Left renal pelvis (tissue), 4 donors: ENCODE measurements at places on chromosomes 16 and 17.

DNA sequence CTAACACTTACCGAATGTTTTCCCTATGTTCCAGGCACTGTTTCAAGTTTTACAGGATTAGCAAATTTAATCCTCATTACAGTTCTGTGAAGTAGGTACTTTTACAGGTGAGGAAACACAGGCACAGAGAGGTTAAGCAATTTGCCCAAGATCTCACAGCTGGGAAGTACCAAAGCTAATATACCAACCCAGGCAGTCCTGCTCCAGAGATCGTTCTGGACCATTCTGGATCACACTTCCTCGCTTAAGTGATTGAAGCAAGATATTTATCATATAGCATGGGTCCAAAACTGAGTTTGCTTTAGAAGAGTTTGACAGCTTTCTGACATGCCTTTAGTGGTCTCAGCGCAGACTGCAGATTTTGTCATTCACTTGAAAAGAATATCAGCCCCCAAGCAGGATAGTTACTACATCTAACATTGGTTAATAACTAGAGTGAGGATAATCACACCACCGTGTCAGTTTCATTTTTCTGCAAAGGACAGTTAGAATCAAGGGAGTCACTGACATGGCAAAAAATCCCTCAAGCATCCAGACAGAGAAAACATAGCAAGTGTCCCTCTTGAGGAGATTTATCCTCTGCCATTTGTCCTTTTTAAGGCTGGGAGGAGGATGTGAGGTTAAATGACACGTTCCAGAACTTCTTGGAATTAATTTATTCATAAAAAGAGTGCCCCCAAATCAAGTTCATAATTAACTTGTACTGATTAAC is 5.1 kb downstream of the HS3ST3B1 start:
- no peak for DNase-seq

- DNase-seq, result no peak
These were observed 20.2 kb downstream of the CHCT1 start for GRCh38 chr17:60442271-60443173.

DNA sequence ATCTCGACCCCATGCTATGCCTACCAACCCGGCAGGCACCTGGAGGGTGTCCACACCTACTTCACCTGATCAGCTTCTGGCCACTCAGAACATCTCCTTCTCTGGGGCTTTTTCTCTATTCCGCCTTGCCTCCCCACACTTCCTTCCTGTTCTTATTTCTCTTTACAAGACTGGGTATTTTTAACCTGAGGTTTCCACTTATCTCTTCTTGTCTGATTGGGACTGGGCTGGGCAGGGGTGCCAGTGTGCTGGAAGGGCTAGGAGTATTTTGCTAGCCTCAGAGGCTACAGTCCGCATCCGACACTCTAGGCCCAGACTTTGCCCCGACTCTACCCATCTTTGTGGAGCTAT is 26.2 kb upstream of the ZNF652 start:
- no peak for DNase-seq

GRCh38 chr16:68286153-68287074 is 22.1 kb downstream of the SLC7A6 start:
- no peak for DNase-seq

GRCh38 chr17:49035470-49036269 is 38.5 kb downstream of the IGF2BP1 start:
- DNase-seq, result no peak

GRCh38 chr17:61756561-61756960 is 106.8 kb downstream of the BRIP1 start:
- no peak for DNase-seq

- DNase-seq, result no peak
These were observed 378.4 kb upstream of the ASIC2 start for GRCh38 chr17:33671491-33671890.

DNA sequence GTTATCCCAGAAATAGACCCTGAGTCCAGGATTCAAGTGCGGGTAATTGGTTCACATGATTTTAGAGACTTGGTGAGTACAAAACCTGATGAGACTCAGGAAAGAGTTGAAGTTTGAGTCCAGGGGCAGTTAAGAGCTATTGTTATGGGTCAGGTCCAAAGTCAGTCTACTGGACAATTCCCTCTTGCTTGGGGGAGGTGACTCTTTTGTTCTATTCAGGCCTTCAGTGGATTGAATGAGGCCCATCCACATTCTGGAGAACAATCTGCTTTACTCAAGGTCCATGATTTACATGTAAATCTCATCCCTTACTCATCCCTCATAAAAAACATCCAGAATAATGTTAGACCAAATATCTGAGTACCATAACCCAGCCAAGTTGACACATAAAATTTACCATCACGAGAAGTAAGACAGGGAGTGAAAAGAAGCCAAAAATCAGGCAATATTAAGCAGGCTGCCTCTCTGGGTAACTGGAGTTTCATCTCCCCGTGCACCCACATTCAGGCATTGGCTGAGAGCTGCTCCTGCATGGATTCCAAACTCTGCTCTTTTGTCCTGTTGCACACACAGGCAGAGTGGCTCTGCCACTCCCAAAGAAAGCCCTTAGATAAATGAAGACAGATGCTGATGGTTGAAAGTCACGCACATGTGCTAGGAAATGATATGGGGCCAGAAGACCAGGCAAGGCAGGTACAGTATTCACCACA is 156.0 kb upstream of the SALL1 start:
- DNase-seq, result no peak

- no peak for DNase-seq
These were observed 66.4 kb downstream of the MYH11 start for GRCh38 chr16:15790458-15790857.

- no peak for DNase-seq
These were observed 187.6 kb downstream of the FTO start for GRCh38 chr16:53891409-53892139.

DNA sequence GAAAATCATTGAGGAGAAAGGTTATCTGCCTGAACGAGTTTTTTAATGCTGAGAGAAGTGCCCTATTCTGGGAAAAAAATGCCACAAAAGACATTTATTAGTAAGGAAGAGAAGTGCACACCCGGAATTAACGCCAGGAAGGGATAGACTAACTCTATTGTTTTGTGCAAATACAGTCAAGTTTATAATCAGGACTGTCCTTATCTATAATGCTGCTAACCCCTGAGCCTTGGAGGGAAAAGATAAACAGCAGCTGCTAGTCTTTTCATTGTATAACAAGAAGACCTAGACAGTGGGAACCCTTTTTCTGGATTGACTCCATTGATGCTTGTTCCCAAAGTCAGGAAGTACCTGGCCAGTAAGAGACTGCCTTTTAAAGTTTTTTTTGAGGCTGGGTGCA is 26.5 kb downstream of the BCAS3 start:
- DNase-seq, result no peak

GRCh38 chr17:78613416-78613815 is 36.2 kb upstream of the DNAH17 start:
- DNase-seq, result no peak
